NCI-H1694 (cell line): ENCODE measurements at places on chromosomes 3 and 15.

- DNase-seq = no peak
Observed at GRCh38 chr3:13461169-13462124, 18.7 kb upstream of the HDAC11 start.

GRCh38 chr3:196198771-196199753, 12.1 kb downstream of the ZDHHC19 start:
- DNase-seq = no peak

- DNase-seq = no peak
Observed at GRCh38 chr3:189168711-189169110, 3.1 kb upstream of the TPRG1 start.

- no peak for DNase-seq
Observed at GRCh38 chr15:101684384-101684783, 32.2 kb upstream of the TM2D3 start.

DNA sequence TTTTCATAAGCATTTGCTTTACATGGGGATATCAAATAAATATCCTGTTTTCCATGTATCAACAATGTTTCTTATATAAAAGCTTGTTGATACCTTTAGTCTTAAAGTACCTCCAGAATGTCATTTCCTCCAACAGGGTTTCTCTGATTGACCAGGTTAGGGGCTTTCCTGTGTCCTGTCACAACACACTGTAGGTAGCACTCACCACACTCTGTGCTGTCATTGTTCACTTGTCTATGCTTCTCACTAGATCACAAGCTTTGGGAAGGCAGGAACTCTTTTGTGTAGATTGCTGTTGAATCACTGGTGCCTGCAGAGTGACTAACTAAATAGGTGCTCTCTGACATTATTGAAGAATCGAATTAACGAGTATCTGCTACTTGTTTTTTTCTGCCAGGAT, 49.8 kb downstream of the USP50 start:
- no peak for DNase-seq
